ENCODE measurements at places on chromosomes 13 and 19. TPM values are rescaled to one million over a fixed set of nuclear protein-coding genes. Genes with fewer than 3 reads are reported as not detected.
A peak's percentile ranks its signal among the peaks of the same experiment; 100 is the strongest.

- DNase-seq, result peak; percentile 82
These were observed 29.8 kb downstream of the CERS1 start for GRCh38 chr19:18865973-18866799.

DNA sequence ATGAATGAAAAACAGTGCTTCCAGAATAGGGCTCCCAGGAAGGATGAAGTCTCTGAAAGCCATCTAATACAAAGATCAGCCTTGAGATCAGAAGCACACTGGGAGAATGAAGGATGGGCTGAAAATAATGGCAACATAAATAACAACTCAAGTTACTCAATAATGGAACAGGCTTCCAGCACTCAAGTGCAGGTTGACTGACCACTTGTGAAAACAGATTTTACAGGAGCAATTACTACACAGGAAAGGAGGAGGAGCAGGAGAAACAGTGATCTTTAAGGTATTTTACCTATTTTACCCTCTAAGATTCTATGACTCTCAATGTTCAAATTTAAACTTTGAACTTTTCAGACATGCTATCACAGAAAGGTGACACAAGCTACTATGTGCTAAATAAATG lies 106.0 kb downstream of the USP12 start:
- no peak for DNase-seq

DNA sequence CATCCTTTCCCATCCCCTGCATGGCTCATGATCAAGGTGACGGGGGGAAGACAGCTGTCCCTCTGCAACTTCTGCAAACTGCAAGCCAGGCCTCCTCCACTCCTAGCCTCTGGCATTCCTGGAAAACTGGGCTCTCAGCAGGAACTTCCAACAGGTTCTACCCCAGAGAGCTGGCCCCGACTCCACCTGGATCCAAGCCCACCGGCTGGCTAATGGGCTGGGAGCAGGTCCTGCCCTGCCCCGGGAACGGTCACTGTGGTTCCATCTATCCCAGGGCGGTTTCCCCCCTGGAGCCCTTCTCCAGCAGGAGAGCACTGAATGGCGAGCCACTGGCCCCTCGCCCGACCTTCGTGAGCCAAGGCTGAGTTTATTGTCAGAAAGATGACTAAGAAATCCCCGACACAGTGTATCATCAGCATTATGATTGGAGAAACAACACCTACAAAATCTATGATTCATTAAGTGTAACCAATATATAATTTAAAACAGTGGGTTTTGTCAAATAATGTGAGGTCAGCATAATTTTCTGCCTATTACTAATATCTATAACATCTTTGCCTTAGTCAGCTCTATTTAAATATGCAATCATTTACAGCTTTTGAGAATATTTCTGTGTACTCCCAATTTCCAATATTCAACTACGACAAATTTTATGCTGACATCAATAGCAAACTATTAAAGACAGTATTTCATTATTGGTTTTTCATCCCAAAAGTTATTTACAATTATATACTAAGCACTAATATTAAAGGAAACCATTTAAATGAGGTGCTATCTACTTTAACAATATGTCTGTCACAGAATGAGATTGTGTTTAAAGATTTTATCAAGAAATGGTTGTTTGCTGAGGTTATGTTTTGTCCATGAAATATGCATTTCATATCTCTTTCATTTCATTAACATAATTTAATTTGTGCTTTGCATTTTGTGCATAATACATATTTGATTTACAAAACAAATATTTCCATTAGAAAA lies 133.0 kb downstream of the URI1 start:
- no peak for DNase-seq

DNA sequence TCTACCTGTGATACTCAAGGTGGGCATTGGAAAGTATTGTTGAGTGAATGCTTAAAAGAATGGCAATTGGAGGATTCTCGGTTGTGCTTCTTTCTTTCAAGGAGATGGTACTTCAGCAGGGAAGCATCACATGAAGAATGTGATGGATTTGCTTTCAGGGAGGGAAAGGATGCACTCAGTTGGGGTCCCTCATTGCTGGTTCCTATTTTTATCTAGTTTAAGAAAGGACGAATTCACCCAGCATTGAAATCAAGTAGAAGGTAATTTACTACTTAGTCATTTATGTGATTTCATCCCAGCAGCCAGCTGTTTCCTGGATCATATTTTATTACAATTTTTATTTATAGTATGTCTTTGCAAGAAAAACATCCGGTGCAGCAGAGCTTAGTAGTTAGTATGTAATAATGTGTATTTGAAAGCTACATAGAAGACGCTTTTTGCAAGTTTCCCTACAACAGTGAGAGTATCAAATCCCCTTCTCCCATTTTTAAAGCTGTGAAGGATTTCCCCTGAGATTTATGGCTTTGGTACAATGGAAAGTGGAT lies 417.9 kb downstream of the GPC5 start:
- DNase-seq, result no peak

- no peak for DNase-seq
These were observed 220.9 kb downstream of the RGCC start for GRCh38 chr13:41678249-41678648.

DNA sequence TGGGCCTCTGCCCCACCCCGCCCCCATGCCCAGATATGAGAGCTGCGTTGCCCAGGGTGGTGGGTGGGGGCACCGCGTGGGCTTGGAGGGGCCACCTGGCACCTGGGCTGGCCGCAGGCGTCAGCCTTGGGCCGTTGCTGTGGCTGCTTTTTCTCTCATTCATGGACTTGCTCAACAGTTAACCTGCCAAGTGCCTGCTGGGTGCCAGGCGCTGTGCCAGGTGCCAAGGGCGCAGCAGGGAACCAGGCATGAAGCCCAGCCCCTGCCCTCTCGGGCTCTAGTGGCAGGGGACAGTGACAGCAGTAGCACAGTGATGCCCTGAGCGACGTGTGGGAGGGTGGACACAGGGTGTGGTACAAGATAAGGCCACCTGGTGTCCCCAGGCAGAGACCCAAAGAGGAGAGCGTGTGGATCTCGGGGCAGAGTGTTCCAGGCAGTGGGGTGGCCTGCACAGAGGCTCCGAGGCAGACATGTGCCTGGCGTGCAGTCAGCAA lies 28.1 kb downstream of the DHX34 start:
- DNase-seq, result peak; percentile 82

DNA sequence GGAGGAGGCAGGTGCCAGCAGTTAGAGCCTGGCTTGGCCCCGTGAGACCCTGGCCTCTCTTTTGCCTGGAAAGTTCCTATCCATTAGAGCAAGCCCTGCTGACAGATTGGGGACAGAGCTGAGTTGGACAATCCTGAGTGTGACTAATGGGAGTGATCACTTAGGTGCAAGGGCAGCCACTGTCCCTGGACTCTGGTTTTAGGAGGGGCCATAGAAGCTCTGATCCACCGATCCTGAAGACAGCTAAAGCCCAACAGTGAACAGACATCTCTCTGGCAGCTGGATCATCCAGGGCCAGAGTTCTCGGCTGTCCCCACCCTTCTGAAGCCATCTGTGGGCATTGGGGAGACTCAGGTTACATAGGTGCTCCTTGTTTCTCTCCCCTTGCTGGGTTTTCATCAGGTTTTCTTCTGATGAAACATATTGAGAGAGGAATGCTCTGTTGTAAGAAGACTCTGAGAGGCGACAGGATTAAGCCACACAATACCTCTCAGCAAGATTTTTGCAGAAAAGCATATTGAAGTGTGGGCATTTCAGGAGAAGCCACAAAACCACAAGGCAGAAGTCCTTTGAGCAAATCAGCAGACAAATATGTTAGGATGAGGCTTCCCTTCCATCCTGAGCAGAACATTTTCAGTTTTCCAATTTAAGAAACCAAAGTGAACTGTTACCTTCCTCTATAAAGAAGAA lies 288.0 kb upstream of the MAB21L1 start:
- DNase-seq, result no peak

DNA sequence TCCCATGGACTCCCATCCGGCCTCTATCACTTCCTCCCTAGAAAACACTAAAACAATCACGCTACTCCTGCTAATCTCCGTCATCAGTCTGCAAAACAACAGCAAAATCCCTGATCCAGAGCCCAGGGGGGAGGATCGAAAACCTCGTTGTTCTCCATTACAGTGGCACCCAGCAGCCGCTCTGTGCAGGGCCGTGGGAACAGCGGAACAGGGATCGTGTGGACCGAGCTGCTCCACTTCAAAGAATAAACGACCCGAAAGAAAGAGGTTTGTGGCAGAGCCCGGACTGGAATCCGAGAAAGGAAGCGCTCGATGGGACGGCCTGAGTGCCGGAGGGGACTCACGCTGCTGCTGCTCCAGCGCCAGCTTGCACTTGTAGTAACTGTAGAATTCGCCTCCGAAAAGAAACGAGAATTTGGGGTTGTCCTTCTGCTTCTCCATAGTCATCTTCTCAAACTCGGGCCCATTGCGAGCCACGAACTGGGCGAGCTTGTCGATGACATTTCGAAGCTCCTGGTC lies 652 bp downstream of the CHERP start:
- DNase-seq, result no peak

DNA sequence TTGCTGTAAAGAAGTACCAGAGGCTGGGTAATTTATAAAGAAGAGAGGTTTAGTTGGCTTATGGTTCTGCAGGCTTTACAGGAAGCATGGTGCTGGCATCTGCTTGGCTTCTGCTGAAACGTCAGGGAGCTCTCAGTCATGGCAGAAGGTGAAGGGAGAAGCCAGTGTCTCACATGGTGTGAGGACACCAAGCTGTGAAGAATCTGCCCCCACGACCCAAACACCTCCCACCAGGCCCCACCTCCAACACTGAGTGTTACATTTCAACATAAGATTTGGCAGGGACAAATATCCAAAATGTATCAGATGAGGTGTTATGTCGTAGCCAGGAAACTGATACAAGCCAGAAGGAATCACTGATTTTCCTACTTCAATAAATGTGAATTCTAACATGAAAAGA lies 136.5 kb downstream of the CYSLTR2 start:
- DNase-seq, result no peak

DNA sequence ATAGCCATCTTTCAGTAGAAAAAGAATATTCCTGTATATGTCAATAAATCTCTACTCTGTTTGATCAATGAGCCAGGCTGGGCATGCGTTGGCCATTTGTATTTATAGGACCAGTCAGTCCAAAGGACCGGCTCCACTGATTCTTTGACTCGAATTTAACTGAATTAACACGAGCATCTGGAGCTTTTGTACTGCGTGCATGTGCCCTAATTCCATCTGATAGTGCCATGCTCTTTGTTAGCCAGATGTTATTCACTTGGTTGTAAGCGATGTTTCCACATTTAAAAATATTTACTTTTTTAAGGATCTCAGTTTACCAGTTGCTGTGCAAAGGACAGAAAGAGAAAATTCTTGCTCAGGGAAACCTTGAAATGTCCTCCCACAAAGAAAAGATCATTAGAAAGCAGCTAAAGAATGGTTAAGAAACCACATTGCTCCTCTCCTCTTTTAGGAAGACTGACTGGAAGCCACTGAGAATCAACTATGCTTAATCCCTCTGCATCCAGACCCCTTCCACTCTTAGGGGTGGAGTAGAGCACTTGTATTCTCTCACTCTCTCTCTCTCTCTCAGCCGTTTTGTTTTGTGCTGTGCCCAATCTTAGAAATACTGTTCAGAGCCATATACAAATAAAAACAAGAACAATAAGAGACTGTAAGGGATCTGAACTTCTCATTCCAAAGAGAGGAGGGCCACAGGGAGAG lies 165.8 kb downstream of the DCLK1 start:
- DNase-seq, result no peak

GRCh38 chr19:39818626-39819097 lies 15.3 kb downstream of the DYRK1B start:
- no peak for DNase-seq

GRCh38 chr19:33124207-33125098 lies 7.5 kb upstream of the WDR88 start:
- no peak for DNase-seq

GRCh38 chr19:38496116-38496515 lies 62.6 kb downstream of the RYR1 start:
- no peak for DNase-seq

GRCh38 chr19:13430790-13431582 lies 75.3 kb downstream of the CACNA1A start:
- no peak for DNase-seq

GRCh38 chr13:68895696-68896095 lies 1211.9 kb upstream of the ATXN8OS start:
- no peak for DNase-seq

GRCh38 chr13:33757713-33758112 lies 60.2 kb upstream of the RFC3 start:
- no peak for DNase-seq

GRCh38 chr19:1349211-1349610 lies 34.5 kb upstream of the NDUFS7 start:
- DNase-seq, result no peak

- DNase-seq, result no peak
These were observed 126.8 kb upstream of the CACNA1A start for GRCh38 chr19:13633109-13633508.

DNA sequence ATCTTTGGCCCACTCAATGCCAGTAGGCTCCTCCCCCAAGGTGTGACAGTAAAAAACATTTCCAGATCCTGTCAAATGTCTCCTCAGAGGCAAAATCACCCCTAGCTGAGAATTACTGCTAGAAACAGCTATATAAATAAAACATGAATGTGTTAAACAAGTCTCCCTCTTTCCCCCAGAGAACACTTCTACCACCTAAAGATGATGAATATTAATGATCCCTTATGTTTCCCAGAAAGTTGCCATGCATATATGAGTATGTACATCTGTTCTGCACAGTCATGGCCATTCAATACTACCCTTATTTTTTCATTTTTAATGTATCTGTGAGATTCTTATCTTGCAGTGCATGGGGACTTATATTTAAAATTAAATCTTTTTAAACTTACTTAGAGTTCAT lies 230.0 kb downstream of the SHISA2 start:
- DNase-seq, result no peak

DNA sequence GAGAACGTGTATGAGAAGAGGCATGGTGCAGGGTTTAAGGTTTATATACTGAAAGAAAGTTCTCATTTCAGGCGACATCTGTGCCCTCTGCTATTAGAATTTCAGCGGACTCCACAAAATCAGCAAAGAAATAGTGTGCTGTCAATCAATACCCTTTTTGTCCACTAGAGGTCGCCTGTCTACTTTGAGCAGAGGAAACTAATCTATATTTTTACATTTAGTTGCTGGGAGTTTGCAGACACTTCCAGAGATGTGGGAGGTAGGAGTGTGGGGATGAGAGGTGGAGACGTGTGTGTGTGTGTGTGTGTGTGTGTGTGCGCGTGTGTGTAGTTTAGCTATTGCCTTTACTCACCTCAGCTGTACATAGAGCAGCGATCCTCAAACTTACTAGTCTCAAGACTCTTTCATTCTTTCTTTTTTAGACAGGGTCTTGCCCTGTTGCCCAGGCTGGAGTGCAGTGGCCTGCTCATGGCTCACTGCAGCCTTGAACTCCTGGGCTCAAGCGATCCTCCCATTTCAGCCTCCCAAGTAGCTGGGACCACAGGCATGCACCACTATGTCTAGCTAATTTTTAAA lies 9.7 kb downstream of the INAFM1 start:
- peak; percentile 64 for DNase-seq

GRCh38 chr13:21608961-21609360 lies 5.0 kb upstream of the MICU2 start:
- no peak for DNase-seq

Gene FUT6
- not detected for total RNA-seq

Gene ZNF460
- 165 TPM for total RNA-seq

Gene OR7C1
- not detected for total RNA-seq

Gene ZNF792
- 17.3 TPM for total RNA-seq

Gene SIGLEC8
- 0.82 TPM for total RNA-seq

Gene CTXN1
- 10.3 TPM for total RNA-seq

Gene APOC4
- total RNA-seq, result not detected

Gene VSTM1
- total RNA-seq, result not detected

Gene CGB2
- not detected for total RNA-seq

Gene PHLDB3
- 5.0 TPM for total RNA-seq

Gene ALDH16A1
- total RNA-seq, result 6.4 TPM

Gene SYNE4
- 0.36 TPM for total RNA-seq

Gene NLRP4
- total RNA-seq, result not detected
